ENCODE measurements at places on chromosomes 2 and 18.
A peak's percentile ranks its signal among the peaks of the same experiment; 100 is the strongest.

- DNase-seq: no peak
Observed at GRCh38 chr2:150532879-150533278, 45.4 kb upstream of the RND3 start.

- DNase-seq: no peak
Observed at GRCh38 chr2:23285091-23285800, 99.7 kb upstream of the KLHL29 start.

DNA sequence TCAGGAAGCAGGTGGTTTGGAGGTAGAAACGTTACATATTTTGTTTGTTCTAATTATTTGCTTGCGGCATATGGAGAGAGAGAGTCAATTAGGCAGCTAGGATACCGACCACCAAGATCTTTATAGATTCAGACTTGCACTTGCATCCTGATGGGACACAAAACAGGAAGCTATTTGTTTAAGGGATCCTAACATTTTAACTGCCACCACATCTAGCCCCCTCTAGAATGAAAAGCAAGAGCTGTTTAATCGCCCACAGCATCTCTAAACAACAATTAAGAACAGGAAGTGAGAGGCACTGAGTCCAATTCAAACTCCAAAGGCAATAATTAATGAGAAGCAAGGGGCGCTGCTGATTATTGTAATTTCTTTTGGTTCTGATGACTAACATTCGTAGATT, 182.0 kb upstream of the LINC00305 start:
- no peak for DNase-seq

DNA sequence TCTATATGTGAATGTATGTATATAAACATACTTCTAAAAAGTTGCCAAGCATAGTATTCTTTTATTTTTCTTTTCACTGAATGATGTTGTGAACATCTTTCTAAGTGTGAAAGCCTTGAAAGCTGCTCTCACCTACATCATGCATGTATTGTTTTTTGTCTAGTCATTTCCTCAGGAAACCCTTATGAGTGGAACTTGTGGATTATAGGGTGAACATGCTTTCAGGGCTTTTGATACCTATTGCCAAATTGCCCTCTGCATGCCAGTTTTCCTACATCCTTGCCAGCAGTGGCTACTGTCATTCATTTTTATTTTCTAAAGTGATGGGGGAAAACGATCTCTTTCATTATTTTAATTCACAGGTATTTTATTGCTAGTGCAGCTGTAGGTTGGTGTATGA, 78.3 kb downstream of the ADAM23 start:
- peak; percentile 22 for DNase-seq

GRCh38 chr2:122627388-122627787, 871.9 kb downstream of the TSN start:
- DNase-seq: no peak

DNA sequence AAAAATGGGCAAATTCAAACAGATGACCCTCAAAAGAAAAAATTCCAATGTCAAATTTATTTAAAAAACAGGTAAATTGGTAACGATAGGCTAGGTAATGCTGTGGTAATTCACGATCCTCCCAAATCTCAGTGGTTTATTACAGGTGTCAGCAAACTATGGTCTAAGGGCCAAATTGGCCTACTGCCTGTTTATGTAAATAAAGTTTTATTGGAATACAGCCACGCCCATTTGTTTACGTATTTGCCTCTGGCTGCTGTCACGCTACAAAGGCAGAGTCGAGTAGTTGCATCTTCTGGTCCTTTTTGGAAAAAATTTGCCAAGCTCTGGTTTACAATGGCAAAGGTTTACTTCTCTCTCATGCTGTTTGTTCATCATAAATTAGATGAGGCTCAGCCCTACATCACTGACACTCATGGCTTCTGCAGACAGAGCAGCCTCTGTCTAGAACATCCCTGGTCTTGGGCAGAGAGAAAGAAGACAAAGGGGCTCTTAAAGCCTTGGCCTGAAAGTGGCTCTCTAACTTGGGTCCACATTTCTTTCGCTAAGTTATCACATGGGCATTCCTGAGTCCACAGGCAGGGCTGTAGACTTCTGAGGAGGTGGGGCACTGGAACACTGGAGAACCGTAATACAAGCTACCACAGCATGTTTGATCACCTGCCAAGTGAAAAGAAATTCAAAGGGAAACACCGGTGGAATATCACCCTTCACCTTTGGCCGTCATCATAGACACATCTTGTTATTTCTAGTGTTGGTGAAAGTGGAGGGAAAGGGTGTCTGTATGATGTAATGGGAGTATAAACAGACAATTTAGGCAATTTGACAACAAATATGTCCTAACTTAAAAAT, 34.8 kb downstream of the SP110 start:
- DNase-seq: no peak

DNA sequence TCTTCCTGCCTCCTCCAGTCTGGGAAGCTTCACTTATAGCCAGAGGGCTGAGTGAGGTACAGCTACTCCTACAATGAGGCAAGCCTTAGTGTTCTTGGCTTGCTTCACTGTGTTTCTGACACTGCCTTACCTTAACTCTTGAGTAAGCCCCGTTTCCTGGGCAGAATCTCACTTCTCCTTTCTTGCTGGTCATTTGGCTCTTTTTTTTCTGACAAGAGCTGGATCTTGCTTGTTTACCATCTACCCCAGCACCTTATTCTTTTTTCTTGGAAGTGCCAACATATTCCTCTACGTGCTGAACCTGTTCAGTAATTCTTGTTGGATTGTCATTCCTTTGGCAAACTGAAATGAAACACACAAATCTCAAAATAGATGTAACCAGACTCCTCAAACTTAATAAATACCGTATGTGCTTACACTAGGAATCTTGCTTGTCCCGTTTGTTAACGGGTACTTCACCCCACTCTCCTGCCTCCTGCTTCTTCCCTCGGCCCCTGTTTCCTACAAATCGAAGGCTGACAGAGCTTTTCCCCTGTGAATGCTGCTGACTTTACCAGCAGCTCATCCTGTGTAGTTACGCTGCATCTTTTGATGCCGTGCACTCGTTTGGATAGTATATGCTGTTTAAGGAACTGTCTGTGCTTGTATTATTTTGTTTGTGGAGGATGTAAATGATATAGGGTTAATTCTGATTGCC, 132.2 kb downstream of the FMNL2 start:
- no peak for DNase-seq

DNA sequence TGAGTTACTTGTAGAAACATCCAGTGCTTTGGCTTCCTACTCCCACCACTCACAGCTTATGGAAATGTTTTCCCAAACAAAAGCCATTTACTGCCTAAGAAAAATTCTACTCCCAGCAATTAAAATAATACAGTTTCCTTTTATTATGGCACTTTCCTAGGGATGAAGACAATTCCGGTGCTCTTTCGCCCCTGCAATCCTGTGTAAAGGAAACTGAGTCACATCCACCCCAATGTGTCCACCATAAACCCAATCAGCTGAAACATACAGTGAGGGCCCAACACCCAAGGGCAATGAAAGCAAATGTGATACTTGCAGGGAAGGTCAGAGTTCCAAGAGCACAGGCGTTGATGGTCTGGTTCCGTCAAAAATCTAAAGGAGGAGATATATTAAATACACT, 62.0 kb upstream of the ST3GAL5 start:
- no peak for DNase-seq

DNA sequence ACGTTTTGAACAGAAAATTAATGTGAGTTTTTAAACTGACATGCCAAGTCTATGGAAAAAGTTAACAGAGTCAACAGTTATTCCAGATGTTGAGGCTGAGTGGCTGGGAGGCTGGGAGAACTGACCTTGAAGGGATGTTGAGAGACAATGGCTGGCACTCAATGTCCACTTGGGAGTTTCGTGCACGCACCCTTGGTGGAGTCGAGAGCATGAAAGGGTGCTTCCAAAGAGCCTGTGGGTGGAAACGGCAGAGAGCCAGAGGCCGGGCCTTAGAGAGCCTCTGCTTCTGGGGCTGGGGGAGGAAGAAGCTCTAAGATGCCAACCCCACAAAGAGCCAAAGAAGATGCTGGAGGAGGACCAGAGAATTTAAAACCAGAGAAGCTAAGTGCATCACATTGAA, 63.4 kb upstream of the L3MBTL4 start:
- no peak for DNase-seq

DNA sequence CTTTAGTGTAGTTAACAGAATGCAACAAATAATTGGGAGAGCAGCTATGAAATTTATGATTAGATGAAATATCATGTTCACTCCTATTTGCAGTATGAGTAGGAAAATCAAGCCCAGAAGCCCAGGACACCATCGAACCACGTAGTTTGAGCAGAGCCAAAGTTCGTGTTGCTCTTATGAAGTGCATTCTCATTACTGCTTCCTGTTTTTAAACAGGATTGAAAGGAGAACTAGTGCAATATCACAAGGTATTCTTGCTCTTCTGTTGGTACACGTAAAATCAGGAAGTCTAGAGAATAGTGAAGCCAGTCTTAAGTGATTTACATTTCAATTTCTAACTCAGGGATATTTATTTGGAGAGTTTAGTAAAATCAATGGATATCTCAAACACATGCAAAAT, 21.1 kb downstream of the ARHGAP15 start:
- DNase-seq: no peak

DNA sequence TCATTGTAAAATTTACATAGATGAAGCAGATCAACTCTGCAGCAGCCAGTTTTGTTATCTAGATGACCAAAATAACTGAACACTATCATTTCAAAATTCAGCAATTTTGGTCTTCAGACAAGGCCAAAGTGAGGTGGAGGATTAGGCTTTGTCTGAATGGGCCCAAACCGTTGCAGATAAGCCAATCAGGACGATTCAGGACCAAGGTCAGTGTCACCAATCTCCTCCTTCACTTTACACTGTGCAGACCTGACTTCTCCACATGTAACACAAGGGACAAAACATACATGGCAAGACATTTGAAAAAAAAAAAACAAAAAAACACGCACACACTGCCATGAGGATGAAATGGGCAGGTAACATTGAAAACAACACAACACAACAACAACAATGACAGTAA, 211.2 kb downstream of the NAPG start:
- DNase-seq: no peak

- no peak for DNase-seq
Observed at GRCh38 chr2:231146665-231147064, 21.8 kb upstream of the HTR2B start.

DNA sequence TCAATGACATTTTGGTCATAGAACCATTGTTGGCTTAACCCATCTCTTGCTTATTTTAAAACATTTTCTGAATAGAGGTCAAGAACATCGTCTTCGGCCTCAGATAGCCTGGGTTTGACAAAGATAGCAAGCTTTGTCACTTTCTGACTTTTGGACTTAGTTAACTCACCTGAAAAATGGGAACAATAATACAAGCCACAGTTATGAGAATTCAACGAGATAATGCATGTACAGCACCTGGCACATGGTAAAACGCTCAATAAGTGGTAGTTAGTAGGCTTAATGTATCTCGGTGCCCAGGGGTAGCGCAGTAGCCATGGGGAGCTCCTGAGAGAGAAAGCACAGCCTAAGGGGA, 446 bp upstream of the COPS7B start:
- no peak for DNase-seq

GRCh38 chr2:45908316-45909170, 257.1 kb downstream of the PRKCE start:
- no peak for DNase-seq

- DNase-seq: no peak
Observed at GRCh38 chr2:150585221-150585971, 97.9 kb upstream of the RND3 start.

DNA sequence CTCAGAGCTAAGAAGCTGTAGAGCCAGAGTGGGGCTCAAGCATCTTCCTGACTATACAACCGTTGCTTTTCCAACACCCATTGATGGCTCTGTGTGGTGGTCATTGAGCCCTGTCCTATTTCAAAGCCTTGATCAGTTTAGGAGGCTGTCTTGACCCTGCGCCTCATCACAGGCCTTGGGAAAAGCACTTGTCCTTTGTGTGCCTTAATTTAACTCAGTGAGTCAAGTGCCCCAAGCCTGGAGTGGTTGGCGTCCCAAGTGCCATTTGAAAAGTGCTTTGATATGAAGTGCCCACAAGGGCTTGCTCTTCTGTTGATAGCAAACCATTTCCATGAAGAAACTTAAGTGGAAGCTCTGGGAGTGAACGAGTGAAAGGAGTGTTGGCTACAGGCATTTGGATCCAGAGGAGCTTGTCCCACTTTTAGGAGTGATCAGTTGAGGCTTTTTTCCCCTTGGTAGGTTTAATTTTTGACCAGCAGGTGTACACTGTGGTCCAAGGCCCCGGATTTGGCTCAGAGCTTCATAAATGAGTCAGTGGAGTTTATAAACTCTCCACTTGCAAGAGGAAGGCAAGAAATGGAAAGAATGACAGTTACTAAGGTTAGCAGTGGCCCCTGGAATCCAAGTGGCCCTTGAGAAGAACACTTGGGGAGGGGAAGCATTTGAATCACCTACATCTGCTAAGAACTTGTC, 50.3 kb downstream of the ACTR2 start:
- DNase-seq: no peak

DNA sequence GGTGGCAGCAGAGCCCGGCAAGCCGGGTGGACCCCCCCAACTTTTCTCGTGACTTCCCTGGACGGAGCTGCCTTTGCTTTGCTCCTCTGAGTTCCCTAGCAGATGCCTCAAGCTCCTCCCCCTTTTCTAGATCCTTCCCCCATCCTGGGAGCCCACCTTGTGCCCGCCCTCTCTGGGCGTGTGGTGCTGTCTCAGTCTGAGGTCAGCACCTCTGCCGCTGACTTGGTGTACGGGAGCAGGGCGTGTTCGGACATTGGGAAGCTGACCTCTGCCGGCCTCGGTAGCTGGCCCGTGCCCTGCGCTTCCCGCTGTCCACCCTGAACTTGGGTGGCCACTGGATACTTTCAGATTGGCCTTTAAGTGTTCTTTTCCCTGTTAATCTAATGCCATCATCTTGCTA, 19.6 kb upstream of the ESPNL start:
- no peak for DNase-seq

DNA sequence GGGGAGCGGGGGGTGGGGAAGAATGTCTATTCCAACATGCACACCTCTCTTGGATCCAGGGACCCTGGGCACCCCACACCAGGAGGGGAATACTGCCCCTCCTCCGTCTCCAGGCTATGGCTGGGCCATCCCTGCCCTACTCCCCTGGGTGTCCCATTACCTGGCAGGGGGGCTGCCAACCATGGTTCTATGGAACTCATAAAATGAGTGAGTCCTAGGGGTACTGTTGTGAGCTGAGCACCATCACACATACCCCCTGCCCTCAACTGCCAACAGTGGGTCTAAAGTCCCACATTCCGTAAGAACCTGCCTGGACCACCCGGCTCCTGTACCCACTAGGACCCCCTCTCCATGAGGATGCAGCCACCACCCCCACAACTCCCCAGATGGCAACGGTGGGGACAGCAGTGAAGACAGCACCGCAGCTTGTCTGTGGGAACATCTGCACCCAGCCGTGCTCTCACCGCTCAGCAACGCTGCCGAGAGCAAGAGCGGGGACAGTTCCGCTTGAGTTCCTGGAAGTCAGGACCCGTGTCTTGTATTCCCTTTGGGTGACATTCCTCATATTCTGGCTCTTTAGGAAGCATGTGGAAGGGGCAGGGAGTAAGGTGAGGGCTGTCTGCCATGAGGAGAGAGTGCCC, 41.5 kb downstream of the BIN1 start:
- no peak for DNase-seq

- DNase-seq: no peak
Observed at GRCh38 chr18:57333940-57334339, 18.4 kb upstream of the ST8SIA3 start.

- DNase-seq: no peak
Observed at GRCh38 chr18:24926649-24927048, 425.3 kb downstream of the ZNF521 start.

GRCh38 chr2:85864654-85865053, 24.1 kb downstream of the ST3GAL5 start:
- no peak for DNase-seq
